Spleen (tissue), 13 donors: ENCODE measurements at places on chromosomes 16 and 17. TPM values are rescaled to one million over a fixed set of nuclear protein-coding genes. Genes with fewer than 3 reads are reported as not detected.

GRCh38 chr17:29495011-29495410 is 71.8 kb downstream of the ABHD15 start:
- no peaks in the 10 kb centered on the region for H3K4me1 ChIP-seq
- H3K27ac ChIP-seq, result no peak overlapping the region
- H3K4me3 ChIP-seq, result no peak overlapping the region
- peaks cover 55% of the 10 kb centered on the region for H3K36me3 ChIP-seq
- DNase-seq, result no peak

The WNT9B gene
- total RNA-seq, result 13.4 TPM

DNA sequence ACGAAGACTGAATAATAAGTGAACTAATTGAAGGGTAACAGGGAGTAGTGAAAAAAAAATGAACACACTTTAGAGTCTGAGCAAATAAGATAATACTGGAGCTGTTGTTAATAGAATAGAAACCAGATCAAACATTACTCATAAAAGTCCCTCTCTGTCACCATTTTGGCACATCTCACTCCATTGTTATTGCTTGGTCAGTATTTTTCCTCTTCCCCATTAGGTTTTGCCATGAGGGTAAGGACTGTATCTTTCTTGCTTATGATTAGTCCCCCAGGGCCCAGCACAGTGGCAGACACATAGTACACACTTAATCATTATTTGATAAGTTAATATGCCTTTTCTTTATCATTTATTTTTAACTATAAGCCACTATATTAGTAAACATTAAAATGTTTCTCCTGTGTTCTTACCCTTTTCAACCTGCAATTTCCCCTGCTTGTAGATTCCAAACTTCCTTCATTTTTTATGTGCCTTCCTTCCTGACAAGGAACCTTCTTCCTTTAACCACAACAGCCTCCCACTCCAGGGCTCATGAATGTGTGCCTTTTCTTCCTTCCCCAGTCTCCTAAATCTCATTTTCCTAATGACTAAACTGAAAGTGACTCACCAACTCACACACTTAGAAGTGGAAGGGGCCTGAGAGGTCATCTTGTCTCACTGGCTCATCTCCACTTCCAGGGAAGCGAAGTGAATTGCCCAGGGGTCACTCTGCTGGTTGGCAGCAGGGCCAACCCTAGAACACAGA is 88.2 kb upstream of the HAS3 start:
- no peak for DNase-seq
- peaks cover 14% of the 10 kb centered on the region for H3K36me3 ChIP-seq
- no peak overlapping the region for H3K4me3 ChIP-seq

DNA sequence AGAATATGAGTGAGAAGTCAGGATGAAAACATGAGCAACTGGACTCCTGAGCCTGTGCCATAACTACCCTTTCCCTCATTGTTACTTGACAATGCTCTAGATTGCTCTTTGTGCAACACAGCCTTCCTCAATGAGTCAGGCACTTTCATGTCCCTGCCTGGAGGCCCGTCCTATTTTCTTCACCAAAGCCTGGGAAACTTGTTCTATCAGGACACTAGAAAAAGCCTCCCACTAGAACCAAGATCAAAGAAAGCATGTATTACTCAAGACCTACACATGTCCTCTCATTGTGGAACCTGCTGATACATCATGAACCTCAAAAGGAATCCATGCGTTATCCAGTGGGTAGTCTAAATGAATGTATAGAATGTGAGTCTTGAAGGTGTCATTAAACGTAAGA is 624.5 kb downstream of the TOX3 start:
- H3K4me3 ChIP-seq, result no peak overlapping the region
- no peak overlapping the region for H3K27ac ChIP-seq
- DNase-seq, result no peak
- H3K27me3 ChIP-seq, result no peaks in the 10 kb centered on the region
- H3K4me1 ChIP-seq, result no peaks in the 10 kb centered on the region

DNA sequence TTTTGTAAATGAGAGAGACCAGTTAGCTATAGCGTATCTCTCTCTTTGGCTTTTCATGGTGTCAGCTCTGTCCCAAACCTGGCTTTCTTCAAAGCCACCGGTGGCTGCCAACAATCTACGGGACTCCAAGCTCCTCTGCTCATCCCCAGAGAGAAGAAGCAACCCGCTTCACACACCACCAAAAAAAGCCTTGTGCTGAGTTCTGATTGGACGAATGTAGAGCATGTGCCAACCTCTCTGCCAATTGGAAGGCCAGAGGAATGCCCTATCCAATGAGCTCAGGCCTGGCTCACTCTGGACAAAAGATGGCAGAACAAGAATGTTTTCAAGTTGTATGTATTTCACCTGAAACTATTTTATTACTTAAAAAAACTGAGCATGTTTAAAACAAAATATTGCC is 202.4 kb downstream of the C16orf95 start:
- no peaks in the 10 kb centered on the region for H3K36me3 ChIP-seq
- no peak overlapping the region for H3K27ac ChIP-seq
- H3K4me1 ChIP-seq, result no peaks in the 10 kb centered on the region
- no peak for DNase-seq

The FAM20A gene
- total RNA-seq, result 29.0 TPM

DNA sequence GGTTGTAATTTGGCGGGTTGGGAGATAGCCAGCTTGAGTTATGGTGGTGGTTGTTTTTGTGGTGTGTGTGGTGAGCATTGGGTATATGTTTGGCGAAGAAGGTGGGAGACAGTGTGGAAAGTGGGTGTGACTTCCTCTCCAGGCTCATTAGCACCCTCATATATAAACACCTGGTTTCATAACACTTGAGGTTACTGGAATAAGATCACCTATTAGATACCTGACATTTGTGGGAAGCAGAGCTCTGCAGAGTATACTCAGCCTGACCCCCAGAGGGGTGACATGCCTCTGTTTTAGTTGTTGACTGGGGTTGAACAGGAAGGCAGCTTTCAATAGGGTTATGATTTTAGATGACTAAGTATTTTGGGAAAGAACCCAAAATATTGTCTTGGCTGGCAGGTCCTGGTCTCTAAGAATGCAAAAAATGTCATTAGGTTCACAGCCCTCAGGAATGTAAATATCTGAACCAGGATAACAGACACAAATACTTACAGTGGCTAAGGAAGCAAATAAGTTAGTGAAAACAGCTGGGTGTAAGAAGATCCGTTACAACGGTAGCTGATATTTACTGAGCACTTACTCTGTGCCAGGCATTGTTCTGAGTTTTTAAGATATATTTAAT is 18.3 kb upstream of the EFCAB13 start:
- no peak for DNase-seq
- no peaks in the 10 kb centered on the region for H3K36me3 ChIP-seq
- H3K4me3 ChIP-seq, result no peak overlapping the region
- no peak overlapping the region for H3K27ac ChIP-seq
- H3K4me1 ChIP-seq, result peaks cover 14% of the 10 kb centered on the region

DNA sequence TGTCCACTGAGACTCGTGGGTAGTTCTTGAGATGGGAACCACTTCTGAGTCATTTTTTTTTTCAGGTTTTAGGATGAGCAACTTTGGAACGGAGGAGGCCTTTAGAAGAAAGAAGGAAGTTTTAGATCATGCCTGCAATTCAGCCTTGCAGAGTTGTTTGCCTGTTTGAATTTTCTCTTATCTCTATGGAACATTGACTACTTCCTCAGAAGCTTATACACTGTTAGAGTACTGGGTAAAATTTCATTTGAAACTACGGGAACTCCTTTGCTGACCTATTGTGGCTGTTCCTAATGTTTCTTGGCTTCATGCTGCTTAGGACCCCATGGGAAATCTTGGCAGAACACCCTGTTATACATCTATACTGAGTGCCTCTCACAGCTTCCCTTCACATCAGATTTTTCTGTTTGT is 70.8 kb downstream of the MAP2K6 start:
- no peaks in the 10 kb centered on the region for H3K4me1 ChIP-seq
- no peak for DNase-seq

DNA sequence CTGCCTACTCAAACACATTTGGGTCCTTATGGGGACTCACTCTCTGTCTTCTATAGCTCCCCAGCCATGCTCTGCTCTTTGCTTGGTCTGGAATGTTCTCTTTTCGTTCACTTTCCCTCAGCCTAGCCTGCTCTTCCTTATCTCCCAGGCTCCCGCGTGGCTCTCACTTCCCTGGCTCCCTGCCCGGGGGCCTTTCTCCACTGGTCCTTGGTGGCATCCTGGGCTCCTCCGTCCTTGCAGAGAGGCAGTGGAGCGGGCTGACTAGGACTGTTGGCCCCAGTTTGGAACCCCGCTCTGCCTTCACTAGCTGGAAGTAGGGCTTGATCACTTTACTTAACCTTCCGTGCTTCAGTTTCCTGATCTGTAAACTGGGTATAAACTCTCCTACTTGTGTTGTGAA is 31.2 kb downstream of the SHISA6 start:
- no peaks in the 10 kb centered on the region for H3K4me1 ChIP-seq
- DNase-seq, result no peak
- no peak overlapping the region for H3K4me3 ChIP-seq
- peaks cover 15% of the 10 kb centered on the region for H3K27me3 ChIP-seq
- no peak overlapping the region for H3K27ac ChIP-seq

DNA sequence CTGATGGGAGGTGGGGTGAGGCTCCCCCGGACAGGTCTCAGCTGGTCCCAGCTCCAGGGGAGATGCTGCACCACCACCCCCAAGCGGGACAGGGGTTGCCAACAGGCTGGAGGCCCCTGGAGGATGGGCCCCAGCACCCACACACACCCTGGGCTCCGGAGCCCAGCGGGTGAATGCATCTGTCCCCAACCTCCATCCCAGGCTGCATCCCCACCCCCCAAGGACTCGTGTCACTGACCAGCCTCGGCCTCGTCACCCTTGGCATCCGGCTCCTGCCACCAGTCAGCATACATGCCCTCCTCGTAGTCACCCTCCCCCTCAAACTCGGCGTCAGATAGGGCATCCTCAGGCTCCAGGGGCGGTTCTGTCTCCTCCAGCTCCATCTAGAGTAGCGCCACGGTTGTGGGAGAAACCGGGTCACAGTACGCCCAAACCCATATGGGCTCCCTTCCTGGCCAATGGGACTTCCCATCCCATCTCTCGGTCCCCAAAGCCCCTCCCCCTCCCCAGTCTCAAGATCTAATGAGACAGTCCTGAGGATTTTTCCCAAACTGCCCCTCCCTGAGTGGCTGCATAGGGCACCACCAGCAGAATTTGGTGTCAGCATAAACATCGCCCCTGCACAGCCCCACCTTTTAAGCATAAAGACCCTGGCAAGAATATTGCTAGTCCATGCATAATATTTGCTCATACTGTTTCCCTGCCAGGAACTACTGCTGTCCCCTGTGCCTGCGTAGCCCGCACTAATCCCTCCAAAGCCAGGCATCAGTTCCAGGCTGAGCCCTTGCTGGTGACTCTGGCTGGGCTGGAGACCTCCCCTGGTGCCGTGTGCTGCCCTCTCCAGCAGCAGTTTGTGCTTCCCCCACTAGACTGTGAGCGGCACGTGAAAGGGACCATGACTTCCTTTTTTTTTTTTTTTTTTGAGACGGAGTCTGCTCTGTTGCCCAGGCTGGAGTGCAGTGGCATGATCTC is 8.4 kb downstream of the P3H4 start:
- H3K27ac ChIP-seq, result no peak overlapping the region
- no peaks in the 10 kb centered on the region for H3K36me3 ChIP-seq
- no peaks in the 10 kb centered on the region for H3K27me3 ChIP-seq
- DNase-seq, result no peak
- H3K4me1 ChIP-seq, result peaks cover 15% of the 10 kb centered on the region
